Right cardiac atrium (tissue), 5 donors: ENCODE measurements at places on chromosomes 16 and 17. TPM values are rescaled to one million over a fixed set of nuclear protein-coding genes. Genes with fewer than 3 reads are reported as not detected.

Gene CACNG5
- total RNA-seq = not detected

Gene CMTM1
- total RNA-seq = 1.8 TPM

Gene STH
- not detected for total RNA-seq

Gene PLEKHG4
- total RNA-seq = 2.2 TPM

Gene DPEP2
- 2.7 TPM for total RNA-seq

Gene CFAP97D1
- 0.28 TPM for total RNA-seq

Gene SDR42E2
- not detected for total RNA-seq

DNA sequence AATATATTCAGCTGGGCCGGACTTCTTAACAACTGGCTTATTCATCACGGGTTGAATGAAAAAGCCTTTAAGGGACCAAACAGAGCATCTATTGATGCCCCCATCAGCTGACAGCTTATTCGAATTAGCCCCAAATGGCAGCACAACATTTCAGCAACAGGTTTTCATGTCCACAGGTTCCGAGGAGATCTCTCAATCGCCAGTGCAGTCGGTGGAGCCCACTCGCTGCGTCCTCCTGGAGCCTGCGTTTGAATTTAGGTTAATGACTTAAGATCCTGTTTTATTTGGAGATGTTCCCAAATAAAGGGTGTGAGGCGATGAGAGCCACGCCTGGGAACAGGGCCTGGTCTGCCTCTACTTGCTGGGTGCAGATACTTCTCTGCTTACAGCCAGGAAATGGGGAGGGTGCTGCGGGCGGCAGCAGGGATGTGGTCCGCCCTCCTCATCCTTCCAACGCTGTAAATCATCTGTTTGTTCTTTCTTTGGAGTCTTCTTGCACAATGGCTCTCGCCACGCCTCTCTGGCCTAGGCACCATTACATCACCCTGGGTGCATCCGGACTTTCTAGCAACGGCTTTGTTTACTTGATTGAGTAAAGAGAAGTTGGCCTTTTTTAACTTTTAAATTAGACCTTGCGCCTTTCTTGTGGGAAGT lies 22.6 kb downstream of the NDE1 start:
- DNase-seq = peak; percentile 95

GRCh38 chr16:67764158-67764667 lies 42.1 kb downstream of the RANBP10 start:
- no peak for DNase-seq

DNA sequence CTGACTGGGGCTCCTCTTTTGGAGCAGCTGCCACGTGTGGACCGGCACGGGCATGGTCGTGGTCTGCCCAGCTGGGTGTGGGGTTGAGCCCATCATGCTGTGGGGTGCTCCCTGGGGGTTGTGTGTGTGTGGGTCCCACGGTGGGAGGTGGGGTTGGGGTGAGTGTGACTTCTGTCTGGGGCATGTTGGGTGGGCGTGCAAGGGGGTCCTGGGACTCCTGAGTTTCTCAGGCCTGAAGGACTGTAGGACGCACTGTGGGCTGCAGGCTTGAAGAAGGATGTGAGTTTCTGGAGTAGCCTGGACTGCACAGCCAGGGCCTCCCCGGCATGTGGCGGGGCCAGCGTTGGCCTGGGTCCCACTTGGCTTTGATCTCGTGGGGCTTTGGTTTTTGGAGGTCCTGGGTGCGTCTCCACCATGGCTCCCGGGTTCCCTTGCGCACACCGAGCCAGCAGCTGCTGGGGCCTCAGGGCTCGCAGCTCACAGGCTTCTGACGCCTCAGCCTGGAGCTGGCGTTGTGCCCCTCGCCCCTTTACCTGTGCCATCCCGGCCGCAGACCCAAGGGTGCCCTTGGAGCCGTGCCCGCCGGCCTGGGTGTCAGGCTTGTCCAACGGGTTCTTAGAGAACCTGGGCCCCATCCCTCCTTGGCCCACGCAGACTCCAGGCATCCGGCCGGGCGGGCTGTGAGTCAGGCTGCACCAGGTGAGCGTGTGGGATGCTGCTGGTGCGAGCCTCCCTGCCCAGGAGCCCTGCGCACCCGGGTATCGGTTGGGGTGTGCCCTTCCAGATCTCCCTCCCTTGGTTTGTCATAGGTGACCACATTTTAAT lies 34.4 kb upstream of the ZNF750 start:
- peak; percentile 51 for DNase-seq

- peak; percentile 68 for DNase-seq
Observed at GRCh38 chr17:50947782-50948543, 81.8 kb upstream of the TOB1 start.

DNA sequence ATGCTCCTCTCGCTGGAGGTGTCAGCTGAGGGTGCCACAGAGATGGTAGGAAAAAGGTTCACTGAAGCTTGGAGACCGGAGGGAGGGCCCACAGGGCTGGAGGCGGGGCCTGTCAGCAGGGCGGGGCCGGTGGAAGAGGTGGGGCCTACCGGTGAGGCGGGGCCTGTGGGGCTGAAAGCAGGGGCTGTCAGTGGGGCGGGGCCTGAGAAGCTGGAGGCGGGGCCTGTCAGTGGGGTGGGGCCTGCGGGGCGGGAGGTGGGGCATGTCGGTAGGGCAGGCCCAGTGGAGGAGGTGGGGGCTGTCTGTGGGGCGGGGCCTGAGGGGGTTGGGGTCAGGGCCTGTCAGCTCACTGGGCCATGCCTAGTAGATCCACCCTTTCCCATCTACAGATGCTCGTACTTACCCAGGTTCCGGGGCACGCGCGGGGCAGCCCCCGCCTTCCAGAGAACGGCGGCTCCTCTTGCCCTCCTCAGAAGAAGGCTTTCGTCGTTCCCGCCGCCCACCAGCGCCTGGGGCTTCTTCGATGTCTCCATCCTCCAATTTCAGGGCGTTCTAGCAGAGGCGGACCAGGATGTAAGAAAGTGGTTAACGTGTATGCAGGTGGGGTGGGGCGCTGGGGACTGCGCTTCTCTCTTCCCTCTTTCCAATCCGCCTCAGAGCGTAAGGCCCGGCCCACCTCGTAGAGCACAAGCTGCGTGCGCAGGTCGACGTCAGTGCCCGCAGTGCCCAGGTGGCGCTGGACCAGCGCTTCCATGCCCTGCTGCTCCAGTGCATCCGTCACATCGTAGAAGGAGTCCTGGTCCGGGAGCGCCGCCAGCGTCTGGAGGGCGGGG lies 9.8 kb downstream of the TMEM208 start:
- peak; percentile 81 for DNase-seq

DNA sequence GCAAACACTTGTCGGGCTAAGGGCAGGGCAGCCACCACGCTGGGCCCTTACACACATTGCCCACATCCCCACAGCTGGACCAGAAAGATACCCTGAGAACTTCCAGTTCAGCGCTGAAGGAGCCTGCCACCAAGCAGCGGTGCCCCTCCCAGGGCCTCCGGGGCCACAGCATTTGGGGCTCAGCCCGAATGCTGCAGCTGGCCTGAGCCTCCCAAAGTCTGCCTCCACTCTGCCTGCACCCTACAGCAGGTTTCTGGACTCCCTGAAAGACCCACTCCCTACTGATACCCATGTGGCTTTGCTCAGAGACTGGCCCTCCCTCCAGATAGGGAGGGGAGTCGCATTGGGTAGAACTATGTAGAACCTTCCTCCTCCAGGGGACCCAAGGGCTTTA lies 1.5 kb downstream of the MCRIP1 start:
- no peak for DNase-seq

DNA sequence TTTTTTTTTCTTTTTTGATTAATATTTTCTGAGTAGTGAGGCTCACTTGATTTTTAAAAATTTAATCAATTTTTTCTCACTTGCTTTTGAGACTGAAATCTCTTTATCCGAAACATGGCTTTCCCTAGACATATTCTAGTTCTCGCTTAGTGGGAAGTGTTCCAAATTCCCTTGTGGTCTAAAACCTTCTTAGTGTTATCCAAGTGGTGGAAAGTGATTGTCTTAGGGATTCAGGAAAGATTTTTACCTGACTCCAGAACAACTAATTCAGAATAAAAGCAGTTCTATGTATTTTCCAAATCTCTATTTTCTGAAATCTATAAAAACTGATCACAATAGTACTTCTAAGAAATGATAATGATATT lies 178.8 kb downstream of the MAP2K6 start:
- DNase-seq = no peak

DNA sequence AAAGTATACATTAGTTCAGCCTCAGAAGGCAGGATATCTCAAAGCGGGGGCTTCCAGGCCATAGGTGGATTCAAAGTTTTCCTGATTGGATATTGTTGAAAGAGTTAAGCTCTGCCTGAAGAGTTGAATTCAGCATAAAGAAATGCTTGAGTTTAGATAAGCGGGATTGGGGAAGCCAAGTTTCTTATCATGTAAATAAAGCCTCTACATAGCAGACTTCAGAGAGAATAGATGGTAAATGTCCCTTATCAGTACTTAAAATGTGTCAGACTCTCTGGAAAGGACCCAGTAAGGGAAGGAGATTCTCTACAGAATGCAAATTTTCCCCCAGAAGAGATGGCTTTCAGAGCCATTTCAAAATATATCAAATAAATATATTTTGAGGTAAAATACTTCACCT lies 423.5 kb downstream of the SHISA9 start:
- DNase-seq = no peak

- DNase-seq = no peak
Observed at GRCh38 chr16:76574651-76575050, 297.4 kb downstream of the CNTNAP4 start.

- peak; percentile 40 for DNase-seq
Observed at GRCh38 chr17:48995304-48995973, 1.7 kb upstream of the IGF2BP1 start.

- no peak for DNase-seq
Observed at GRCh38 chr16:46811682-46812081, 19.3 kb downstream of the C16orf87 start.

DNA sequence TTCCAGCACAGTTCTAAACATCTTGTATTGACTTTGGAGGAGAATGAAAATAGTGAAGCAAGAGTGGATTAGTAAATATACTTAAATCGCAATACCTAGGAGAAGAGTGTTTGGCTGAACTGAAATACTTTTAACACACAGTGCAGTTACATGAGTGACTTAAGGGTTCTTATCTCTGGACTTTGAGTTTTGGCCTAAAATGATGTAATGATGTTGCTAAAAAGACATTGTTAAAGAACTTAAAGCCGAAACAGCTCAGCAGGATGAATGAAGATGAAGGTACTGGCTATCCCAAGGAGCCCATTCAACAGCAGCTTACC lies 28.1 kb downstream of the PMP22 start:
- DNase-seq = no peak

GRCh38 chr16:88070989-88071625 lies 119.9 kb downstream of the BANP start:
- peak; percentile 7 for DNase-seq

- peak; percentile 26 for DNase-seq
Observed at GRCh38 chr16:180681-181564, 664 bp downstream of the HBQ1 start.

DNA sequence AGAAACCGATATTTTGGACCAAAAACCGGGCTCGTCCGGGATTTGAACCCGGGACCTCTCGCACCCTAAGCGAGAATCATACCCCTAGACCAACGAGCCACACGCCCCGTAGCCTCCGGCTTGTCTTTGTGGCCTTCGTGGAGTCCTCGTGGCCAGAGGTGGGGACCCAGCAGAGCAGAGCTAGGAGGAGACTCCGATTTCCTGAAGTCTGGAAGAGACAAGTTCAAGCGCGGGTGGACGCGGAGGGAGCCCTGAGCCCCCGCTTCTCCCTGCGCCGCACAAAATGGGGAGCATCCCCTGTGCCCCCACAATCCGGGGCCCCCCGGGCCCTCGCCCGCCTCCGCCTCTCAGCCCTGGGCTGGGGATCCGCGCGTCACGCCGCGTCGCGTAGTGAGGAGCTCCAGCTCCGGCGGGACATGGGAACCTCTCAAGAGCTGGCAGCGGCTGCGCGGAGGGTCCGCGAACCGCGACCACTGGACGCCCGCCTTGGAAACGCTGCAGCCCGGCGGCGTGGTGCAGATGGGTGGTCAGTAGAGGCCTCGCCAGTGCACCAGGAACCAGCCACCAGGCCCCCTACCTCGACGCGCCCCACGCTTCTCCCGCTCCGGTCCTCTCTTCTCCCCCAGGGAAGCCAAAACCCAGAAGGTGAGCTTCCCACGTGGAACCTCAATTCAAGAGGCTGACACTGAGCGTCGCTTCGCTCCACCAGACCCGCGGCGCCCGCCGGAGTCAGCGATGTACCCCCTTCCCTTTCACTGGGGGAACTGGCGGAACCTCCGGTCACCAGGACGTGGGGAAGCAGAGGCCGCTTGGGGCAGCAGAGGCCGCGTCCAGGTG lies 5.2 kb upstream of the OR1F1 start:
- DNase-seq = no peak

- DNase-seq = no peak
Observed at GRCh38 chr17:55710410-55710809, 12.3 kb downstream of the TMEM100 start.

GRCh38 chr16:12906271-12906670 lies 4.9 kb downstream of the SHISA9 start:
- DNase-seq = no peak
